ENCODE measurements at places on chromosomes 2 and 18. TPM values are rescaled to one million over a fixed set of nuclear protein-coding genes. Genes with fewer than 3 reads are reported as not detected.

PRSS56 gene
- total RNA-seq, result 0.14 TPM

DSG4 gene
- total RNA-seq, result not detected

LIMS4 gene
- total RNA-seq, result 0.29 TPM

LTBP1 gene
- 16.8 TPM for total RNA-seq

L3MBTL4 gene
- total RNA-seq, result not detected

DSEL gene
- 0.27 TPM for total RNA-seq

ASXL3 gene
- not detected for total RNA-seq

TUBA4A gene
- 338 TPM for total RNA-seq

BOLL gene
- not detected for total RNA-seq

UGT1A8 gene
- total RNA-seq, result not detected

SIX3 gene
- total RNA-seq, result 0.58 TPM

All from A549 treated with CORT108297 at 1 μM for 4 hours (cell line).